Keratinocyte (primary cell): ENCODE measurements at places on chromosomes 7 and 10. TPM values are rescaled to one million over a fixed set of nuclear protein-coding genes. Genes with fewer than 3 reads are reported as not detected.

DNA sequence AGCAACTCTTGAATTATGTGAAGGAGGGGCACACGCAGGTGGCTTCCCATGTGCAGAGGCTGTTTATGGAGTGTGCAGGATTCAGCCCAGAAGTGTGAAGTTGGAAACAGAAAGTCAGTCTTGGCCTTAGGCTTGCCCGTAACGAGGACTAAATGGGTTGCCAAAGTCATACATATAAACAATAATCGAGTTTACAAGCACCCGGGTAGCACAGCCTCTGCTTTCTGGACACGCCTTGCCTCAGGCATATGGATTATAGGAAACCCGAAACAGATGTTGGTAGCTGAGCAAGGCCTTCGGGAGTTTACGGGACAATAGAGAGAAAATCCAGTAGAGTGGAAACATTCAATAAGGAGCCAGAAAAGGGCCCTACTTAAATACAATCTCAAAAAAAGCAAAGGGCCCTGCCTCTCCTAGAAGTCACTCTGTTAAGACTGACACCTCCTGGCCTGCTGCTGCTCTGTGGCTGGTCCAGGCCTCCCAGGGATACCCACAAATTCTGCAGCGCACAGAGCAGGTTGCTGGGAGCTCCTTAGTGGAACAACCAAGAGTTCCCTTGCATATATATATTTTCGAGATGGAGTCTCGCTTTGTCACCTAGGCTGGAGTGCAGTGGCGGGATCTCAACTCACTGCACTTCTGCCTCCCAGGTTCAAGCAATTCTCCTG is 48.5 kb downstream of the SMKR1 start:
- DNase-seq = no peak
- no peaks in the 10 kb centered on the region for H3K36me3 ChIP-seq
- no peak overlapping the region for H3K4me3 ChIP-seq
- H3K27ac ChIP-seq = no peak overlapping the region

GRCh38 chr10:53601260-53601875 is 828.8 kb upstream of the MBL2 start:
- no peak for DNase-seq
- H3K27ac ChIP-seq = no peak overlapping the region
- H3K36me3 ChIP-seq = no peaks in the 10 kb centered on the region
- peaks cover 12% of the 10 kb centered on the region for H3K4me1 ChIP-seq
- H3K4me3 ChIP-seq = no peak overlapping the region
- H3K27me3 ChIP-seq = no peaks in the 10 kb centered on the region

DNA sequence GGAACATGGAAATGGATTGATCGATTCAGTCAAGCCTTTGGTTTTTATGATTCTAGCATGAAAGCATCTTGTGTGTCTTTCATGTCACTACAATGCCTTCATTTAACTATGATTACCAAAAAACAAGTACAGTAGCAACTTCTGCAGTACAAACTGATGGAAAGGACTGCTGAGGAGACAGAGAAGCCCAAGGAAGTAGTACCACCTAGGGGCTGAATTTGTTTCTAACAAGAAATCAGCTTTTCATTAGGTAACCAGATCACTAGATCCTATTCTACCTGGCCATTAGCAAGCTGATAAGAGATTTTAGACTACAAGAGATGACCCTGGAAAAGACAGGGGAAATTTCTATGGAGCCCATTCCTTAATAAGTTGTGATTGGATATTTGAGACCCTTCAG is 3.2 kb upstream of the IFIT1 start:
- H3K36me3 ChIP-seq = no peaks in the 10 kb centered on the region
- H3K4me3 ChIP-seq = no peak overlapping the region
- peaks cover 14% of the 10 kb centered on the region for H3K4me1 ChIP-seq

DNA sequence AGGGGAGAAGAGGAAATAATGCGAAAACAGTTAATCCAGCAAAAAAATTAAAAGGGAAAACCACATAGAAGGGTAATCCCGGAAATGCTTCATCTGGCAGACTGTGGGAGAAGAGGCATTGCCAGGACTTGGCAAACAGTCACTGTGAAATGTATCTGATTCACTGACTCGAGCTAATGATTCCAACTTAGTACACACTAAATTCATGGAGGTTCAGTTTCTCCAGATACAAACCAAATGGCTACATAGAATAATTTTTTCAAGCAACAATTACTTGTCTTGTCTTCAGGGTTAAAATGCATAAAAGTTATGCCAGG is 36.4 kb downstream of the GDI2 start:
- no peak overlapping the region for H3K27ac ChIP-seq
- no peak overlapping the region for H3K4me3 ChIP-seq
- no peaks in the 10 kb centered on the region for H3K27me3 ChIP-seq
- peaks cover 16% of the 10 kb centered on the region for H3K36me3 ChIP-seq
- DNase-seq = no peak

GRCh38 chr7:51067757-51068156 is 248.9 kb downstream of the COBL start:
- no peak for DNase-seq
- no peaks in the 10 kb centered on the region for H3K36me3 ChIP-seq
- H3K27me3 ChIP-seq = no peaks in the 10 kb centered on the region
- peaks cover 5% of the 10 kb centered on the region for H3K4me1 ChIP-seq
- no peak overlapping the region for H3K27ac ChIP-seq

DNA sequence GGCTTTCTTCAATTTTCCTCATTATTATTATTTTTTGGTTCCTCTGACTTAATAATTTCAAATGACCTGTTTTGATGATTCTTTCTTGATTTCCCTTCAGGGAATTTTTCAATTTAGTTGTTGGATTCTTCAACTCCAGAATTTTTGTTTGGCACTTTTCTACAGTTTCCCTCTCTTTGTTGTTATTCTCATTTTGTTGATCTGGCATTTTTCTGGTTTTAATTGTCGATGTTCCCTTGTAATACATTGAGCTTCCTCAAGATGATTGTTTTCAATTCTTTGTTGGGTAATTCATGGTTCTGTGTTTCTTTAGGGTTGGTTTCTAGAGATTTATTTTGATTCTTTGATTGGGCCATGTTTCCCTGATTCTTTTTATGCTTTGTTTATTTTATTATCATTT is 67.8 kb upstream of the DNAJC1 start:
- no peak for DNase-seq
- no peak overlapping the region for H3K27ac ChIP-seq
- no peaks in the 10 kb centered on the region for H3K27me3 ChIP-seq

DNA sequence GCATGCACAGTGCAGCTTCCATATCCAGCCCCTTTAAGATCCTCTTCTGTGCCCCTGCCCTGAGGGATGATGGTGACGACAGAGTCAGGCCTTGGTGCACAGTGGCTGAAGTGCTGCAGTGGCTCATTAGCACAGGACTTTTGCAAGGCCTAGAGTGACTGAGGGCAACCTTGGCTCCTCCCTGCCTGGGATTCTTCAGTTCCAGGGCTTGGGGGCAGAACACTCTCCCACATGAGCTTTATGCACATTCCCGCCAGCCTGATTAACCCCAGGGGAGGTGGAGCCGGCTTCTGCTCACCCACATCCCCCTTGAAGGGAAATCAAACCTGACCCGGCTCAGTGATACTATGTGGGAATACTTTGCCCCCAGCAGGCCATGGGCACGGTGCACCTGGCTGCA is 253.4 kb downstream of the GALNT17 start:
- H3K4me1 ChIP-seq = no peaks in the 10 kb centered on the region
- H3K27me3 ChIP-seq = no peaks in the 10 kb centered on the region
- no peak overlapping the region for H3K4me3 ChIP-seq
- no peak overlapping the region for H3K27ac ChIP-seq

- no peaks in the 10 kb centered on the region for H3K36me3 ChIP-seq
- no peak overlapping the region for H3K27ac ChIP-seq
- H3K4me3 ChIP-seq = no peak overlapping the region
- no peaks in the 10 kb centered on the region for H3K27me3 ChIP-seq
Measured at GRCh38 chr7:73742753-73743641, 4.4 kb upstream of the ABHD11 start.

DNA sequence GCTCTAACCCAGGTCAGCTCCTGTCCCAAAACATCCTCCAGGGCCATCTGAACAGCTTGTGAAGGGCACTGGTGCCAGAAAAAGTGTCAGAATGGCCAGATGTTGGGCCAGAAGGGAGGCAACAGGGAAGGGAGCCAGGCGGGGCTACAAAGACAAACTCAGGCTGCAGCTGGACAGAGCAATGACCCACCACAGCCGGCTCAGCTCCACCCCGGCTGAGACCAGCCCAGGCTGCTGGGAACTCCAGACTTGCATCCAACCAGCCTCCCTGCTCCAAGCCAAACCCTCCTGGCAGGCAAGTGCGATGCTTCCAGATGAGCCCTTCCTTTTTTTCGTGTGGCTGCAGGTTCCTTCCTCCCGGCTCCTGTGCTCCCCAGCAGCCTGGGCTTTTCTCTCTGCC is 466.9 kb downstream of the PTPRN2 start:
- no peaks in the 10 kb centered on the region for H3K4me1 ChIP-seq
- H3K27me3 ChIP-seq = no peaks in the 10 kb centered on the region
- no peak overlapping the region for H3K4me3 ChIP-seq

GRCh38 chr7:30971840-30972563 is 8.2 kb downstream of the GHRHR start:
- no peak overlapping the region for H3K27ac ChIP-seq
- peaks cover 23% of the 10 kb centered on the region for H3K27me3 ChIP-seq
- no peak overlapping the region for H3K4me3 ChIP-seq
- no peak for DNase-seq

- no peaks in the 10 kb centered on the region for H3K36me3 ChIP-seq
- no peak overlapping the region for H3K27ac ChIP-seq
- no peaks in the 10 kb centered on the region for H3K27me3 ChIP-seq
Measured at GRCh38 chr10:44322137-44322536, 62.8 kb downstream of the CXCL12 start.

- H3K4me1 ChIP-seq = no peaks in the 10 kb centered on the region
Measured at GRCh38 chr7:45702751-45703150, 128.6 kb downstream of the ADCY1 start.

GRCh38 chr10:104735036-104735756 is 94.1 kb downstream of the SORCS3 start:
- DNase-seq = no peak
- no peak overlapping the region for H3K4me3 ChIP-seq
- no peaks in the 10 kb centered on the region for H3K36me3 ChIP-seq
- H3K4me1 ChIP-seq = no peaks in the 10 kb centered on the region
- H3K27ac ChIP-seq = no peak overlapping the region
- no peaks in the 10 kb centered on the region for H3K27me3 ChIP-seq

Gene UNCX
- not detected in 3 replicates for polyA plus RNA-seq

Gene IRF5
- 0.78 to 1.5 TPM (median 0.88 TPM) in 3 replicates for polyA plus RNA-seq

Gene DGKI
- 0.01 to 0.14 TPM in 2 of 3 replicates, not detected in the other for polyA plus RNA-seq

Gene EBF3
- polyA plus RNA-seq = 0.01 to 0.05 TPM in 2 of 3 replicates, not detected in the other

Gene CPA2
- polyA plus RNA-seq = 0.33 to 0.41 TPM (median 0.36 TPM) in 3 replicates

Gene ZFYVE27
- 14.2 to 23.2 TPM (median 14.3 TPM) in 3 replicates for polyA plus RNA-seq

Gene CCZ1B
- 24.3 to 42.7 TPM (median 27.8 TPM) in 3 replicates for polyA plus RNA-seq

Gene SLC16A9
- polyA plus RNA-seq = 2.1 to 4.5 TPM (median 2.8 TPM) in 3 replicates
